Frontal cortex (tissue), 4 donors: ENCODE measurements at places on chromosomes 16 and 17. TPM values are rescaled to one million over a fixed set of nuclear protein-coding genes. Genes with fewer than 3 reads are reported as not detected.

The CA5A gene
- total RNA-seq: not detected

The TNFRSF13B gene
- total RNA-seq: not detected

GRCh38 chr17:48850792-48851323 lies 20.0 kb downstream of the CALCOCO2 start:
- no peak for DNase-seq

DNA sequence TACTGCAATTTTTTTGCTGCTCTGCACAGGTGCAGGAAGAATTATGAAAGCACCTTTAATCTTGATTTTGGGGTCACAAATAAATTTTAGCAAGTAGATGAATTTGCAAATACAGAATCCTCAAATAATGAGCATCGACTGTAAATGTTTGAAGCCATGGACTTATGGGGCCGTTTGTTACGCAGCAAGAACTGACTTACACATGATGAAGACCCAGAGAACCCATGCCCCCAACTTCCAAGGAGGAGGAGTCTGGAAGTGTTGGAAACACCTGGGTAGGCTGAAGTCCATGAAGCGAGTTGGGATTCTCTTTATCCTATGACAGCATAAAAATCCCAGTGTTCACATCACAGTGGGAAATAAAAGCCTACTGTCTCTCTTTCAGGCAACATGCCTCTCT lies 176.6 kb downstream of the RBFOX3 start:
- DNase-seq: no peak

DNA sequence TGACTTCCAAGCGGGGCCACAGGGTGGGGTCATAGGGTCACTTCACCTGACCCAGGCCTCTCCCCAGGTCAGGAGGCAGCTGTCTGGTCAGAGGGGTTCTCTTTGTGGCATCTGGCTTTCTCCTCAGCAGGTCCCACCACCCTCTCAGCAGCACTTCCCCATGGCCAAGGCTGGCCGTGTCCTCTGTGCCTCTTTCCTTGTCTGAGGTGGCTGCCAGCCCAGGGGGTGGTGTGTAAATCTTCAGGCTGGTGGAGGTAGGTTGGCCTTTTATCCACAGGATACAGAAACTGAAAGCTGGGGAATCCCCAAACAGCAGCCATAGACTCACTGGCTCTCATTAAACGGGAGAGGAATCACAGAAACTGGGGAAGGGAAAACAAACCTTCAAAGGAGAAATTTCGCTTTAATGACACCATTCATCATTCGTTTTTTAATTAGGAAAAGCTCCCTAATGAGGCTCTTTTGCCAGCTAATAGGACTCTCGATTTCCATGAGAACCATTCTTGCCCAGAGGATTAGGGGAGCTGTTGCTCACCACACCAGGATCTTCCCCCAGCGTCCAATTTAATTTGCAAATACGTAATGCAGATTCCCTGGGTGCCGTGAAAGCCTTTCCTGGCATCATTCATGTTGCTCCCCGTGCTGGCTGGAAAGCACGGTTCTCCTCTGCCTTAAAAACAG lies 18.0 kb downstream of the C17orf75 start:
- DNase-seq: no peak

- DNase-seq: no peak
Measured at GRCh38 chr16:77043076-77043475, 147.9 kb upstream of the MON1B start.
